Calu3 (cell line): ENCODE measurements at places on chromosomes 5 and 9. TPM values are rescaled to one million over a fixed set of nuclear protein-coding genes. Genes with fewer than 3 reads are reported as not detected.

DNA sequence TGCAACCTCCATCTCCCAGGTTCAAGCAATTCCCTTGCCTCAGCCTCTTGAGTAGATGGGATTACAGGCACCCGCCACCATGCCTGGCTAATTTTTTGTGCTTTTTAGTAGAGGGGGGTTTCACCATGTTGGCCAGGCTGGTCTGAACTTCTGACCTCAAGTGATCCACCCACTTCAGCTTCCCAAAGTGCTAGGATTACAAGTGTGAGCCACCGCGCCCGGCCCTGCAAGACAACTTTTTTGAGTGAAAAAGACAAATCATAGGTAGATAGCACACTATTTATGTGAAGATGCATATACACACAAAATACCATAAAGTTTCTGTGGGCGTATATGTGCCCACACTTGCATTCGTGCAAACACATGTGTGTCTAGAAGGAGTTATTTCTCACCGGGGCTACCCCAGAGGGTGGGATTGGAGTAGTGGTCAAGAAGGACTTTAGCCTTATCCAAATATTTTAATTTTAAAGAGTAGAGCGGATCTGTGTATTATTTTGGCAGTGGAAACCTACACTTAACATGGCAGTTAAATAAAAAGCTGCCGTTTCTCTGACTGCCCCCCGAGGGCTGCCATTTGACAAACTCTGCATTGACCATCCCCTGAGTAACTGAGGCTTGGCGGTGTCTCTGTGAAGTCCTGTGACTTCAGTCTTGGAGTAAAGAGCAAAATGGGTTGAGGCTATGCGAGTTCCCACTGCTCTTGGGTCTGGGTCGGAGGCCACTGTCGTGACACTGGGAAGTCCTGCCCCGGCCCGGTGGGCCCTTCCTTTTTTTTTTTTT is 93.4 kb upstream of the PTCH1 start:
- no peaks in the 10 kb centered on the region for H3K36me3 ChIP-seq
- H3K27ac ChIP-seq, result no peak overlapping the region
- H3K4me3 ChIP-seq, result no peak overlapping the region

GRCh38 chr5:84623019-84623418 is 238.3 kb upstream of the EDIL3 start:
- no peaks in the 10 kb centered on the region for H3K27me3 ChIP-seq
- DNase-seq, result no peak
- H3K36me3 ChIP-seq, result no peaks in the 10 kb centered on the region
- H3K27ac ChIP-seq, result no peak overlapping the region

LRRC70 gene
- 1.1 and 2.1 TPM in 2 replicates for total RNA-seq

TMEM252 gene
- total RNA-seq, result not detected in 2 replicates

CCL21 gene
- total RNA-seq, result not detected in 2 replicates

DNA sequence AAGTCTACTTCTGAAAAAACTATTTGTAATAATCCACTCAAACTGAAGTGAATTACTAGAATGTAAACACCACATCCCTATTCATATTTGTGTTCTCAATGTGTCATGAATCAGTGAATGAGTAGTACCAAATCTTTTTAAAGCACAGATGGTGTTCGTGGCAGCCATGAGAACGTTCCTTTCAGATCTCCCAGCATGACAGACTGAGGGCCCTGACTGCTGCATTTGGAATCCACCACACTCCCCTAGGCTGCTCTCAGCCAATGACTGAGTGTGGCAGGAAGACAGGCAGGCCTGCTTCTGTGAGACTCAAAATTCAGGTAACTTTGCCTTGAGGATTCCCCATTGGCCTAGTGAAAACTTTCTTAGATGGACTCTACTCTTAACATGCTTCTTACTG is 10.9 kb upstream of the JMY start:
- H3K27ac ChIP-seq, result no peak overlapping the region
- no peak overlapping the region for H3K4me3 ChIP-seq
- DNase-seq, result no peak
- no peaks in the 10 kb centered on the region for H3K27me3 ChIP-seq
- H3K4me1 ChIP-seq, result no peaks in the 10 kb centered on the region

ANKRD34B gene
- total RNA-seq, result 0.29 and 0.40 TPM in 2 replicates

SPINK6 gene
- not detected in 2 replicates for total RNA-seq

GRCh38 chr5:160548949-160549645 is 127.4 kb downstream of the PTTG1 start:
- DNase-seq, result no peak
- no peak overlapping the region for H3K27ac ChIP-seq
- H3K4me3 ChIP-seq, result no peak overlapping the region
- no peaks in the 10 kb centered on the region for H3K36me3 ChIP-seq
- H3K27me3 ChIP-seq, result peaks cover 27% of the 10 kb centered on the region

OTP gene
- 0.12 TPM in 1 of 2 replicates, not detected in the other for total RNA-seq

DNA sequence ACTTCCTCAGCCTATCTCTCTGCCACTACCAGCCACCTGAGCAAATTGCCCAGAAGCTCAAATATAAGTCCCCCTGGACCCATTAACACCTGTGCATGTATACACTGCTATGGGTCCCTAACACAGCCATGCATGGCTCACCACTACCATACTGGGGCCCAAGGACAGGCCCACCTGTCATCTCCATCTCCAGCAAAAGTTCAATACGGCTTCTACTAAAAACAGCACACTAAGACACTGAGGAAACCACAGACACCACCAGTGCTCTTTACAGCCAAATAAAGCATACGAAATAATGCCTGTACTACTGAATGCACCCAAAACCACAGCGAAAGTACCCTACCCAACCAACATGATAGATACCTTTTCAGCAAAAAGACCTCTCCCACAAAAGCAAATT is 85.6 kb upstream of the GHR start:
- no peak overlapping the region for H3K27ac ChIP-seq
- no peaks in the 10 kb centered on the region for H3K4me1 ChIP-seq
- no peaks in the 10 kb centered on the region for H3K36me3 ChIP-seq

GFI1B gene
- total RNA-seq, result not detected in 2 replicates

GRCh38 chr9:104858846-104859245 is 69.1 kb downstream of the ABCA1 start:
- no peak for DNase-seq
- no peak overlapping the region for H3K27ac ChIP-seq
- H3K4me3 ChIP-seq, result no peak overlapping the region
- no peaks in the 10 kb centered on the region for H3K36me3 ChIP-seq
- H3K27me3 ChIP-seq, result no peaks in the 10 kb centered on the region

DNA sequence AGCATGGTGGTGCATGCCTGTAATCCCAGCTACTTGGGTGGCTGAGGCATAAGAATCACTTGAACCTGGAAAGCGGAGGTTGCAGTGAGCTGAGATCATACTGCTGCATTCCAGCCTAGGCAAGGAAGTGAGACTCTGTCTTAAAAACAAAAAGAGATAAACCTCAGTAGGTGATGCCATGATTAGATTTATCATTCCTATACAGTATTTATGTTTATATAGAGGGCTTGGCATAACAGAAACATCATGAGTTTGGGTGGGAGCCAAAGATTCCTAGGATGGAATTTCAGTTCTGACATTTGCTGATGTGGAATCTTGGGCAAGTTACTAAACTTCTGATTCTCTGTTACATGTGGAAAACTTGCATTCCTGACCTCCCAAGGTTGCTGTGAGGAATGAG is 22.3 kb downstream of the RFK start:
- no peak overlapping the region for H3K4me3 ChIP-seq
- DNase-seq, result no peak
- peaks cover 52% of the 10 kb centered on the region for H3K4me1 ChIP-seq
- no peaks in the 10 kb centered on the region for H3K27me3 ChIP-seq
- H3K27ac ChIP-seq, result no peak overlapping the region

DNA sequence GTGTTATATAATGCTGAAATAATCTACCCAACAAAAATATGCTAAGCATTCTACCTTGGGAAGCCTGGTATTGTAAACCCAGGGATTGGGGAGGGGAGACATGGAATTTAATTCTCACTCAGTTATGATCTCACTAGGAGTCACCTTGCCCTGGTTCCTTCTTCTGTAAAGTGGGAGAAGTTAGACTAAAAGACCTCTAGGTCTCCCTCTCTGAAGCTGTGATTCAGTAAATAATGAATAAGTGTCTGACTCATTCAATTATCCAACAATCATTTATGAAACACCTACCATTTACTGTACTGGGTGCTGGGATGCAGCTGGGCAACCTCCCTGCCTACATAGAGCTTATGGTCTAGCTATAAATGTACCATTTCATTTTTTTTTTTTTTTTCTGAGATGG is 20.2 kb upstream of the SPARC start:
- H3K4me3 ChIP-seq, result no peak overlapping the region
- H3K36me3 ChIP-seq, result no peaks in the 10 kb centered on the region
- H3K4me1 ChIP-seq, result peaks cover 22% of the 10 kb centered on the region

GRCh38 chr5:65013166-65013565 is 244.4 kb downstream of the CWC27 start:
- H3K27me3 ChIP-seq, result no peaks in the 10 kb centered on the region
- no peaks in the 10 kb centered on the region for H3K36me3 ChIP-seq
- H3K4me1 ChIP-seq, result no peaks in the 10 kb centered on the region
- no peak overlapping the region for H3K4me3 ChIP-seq
- H3K27ac ChIP-seq, result no peak overlapping the region

SLC6A7 gene
- total RNA-seq, result not detected in 2 replicates

CAMK4 gene
- 19.4 and 23.3 TPM in 2 replicates for total RNA-seq

MUSK gene
- not detected in 2 replicates for total RNA-seq

DNA sequence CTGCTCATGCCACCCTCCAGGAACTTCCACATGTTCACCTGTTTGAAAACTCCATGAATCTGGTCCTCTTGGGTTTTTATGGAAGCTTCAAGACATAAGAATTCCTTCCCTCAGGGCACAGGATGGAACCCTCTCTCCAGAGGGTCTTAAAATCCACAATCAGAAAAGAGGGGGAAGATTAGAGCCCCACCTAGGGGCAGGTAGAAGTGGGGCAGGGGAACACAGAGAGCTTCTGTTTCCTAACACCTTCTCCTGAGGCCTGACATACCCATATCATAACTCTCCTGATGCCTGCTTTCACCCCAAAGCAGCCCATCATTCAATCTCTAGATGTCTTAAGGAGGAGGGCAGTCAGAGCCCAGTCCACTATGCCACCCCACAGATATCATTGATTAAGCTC is 1087.7 kb upstream of the ARRDC3 start:
- no peaks in the 10 kb centered on the region for H3K36me3 ChIP-seq
- no peak overlapping the region for H3K4me3 ChIP-seq
- DNase-seq, result no peak
- no peak overlapping the region for H3K27ac ChIP-seq
- H3K4me1 ChIP-seq, result no peaks in the 10 kb centered on the region

DNM1 gene
- 30.8 and 40.0 TPM in 2 replicates for total RNA-seq

ANKRD55 gene
- not detected in 2 replicates for total RNA-seq

ICE1 gene
- 27.8 and 29.8 TPM in 2 replicates for total RNA-seq

- H3K27me3 ChIP-seq, result no peaks in the 10 kb centered on the region
- DNase-seq, result no peak
- no peak overlapping the region for H3K4me3 ChIP-seq
These were observed 167.9 kb downstream of the HTR1A start for GRCh38 chr5:63794296-63794695.

DNA sequence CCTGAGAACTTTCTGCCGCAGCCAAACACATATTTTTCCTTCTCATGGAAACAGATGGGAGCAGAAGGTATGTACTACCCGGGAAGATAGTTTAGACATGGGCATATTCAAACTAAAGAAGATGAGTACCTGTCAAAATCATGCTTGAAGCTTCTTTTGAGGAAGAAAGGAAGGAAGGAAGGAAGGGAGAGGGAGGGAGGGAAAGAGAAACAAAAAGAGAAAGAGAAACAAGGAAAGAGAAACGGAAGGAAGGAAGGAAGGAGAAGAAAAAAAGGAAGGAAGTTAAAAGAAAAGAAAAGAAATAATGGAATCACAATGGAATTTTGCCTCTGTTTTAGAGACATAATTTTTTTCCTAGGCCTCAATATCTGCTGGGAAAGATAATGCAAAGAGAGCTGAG is 34.6 kb downstream of the EPB41L4A start:
- no peak overlapping the region for H3K27ac ChIP-seq
- H3K27me3 ChIP-seq, result no peaks in the 10 kb centered on the region
- H3K4me1 ChIP-seq, result peaks cover 14% of the 10 kb centered on the region
- DNase-seq, result no peak
- no peaks in the 10 kb centered on the region for H3K36me3 ChIP-seq

DNA sequence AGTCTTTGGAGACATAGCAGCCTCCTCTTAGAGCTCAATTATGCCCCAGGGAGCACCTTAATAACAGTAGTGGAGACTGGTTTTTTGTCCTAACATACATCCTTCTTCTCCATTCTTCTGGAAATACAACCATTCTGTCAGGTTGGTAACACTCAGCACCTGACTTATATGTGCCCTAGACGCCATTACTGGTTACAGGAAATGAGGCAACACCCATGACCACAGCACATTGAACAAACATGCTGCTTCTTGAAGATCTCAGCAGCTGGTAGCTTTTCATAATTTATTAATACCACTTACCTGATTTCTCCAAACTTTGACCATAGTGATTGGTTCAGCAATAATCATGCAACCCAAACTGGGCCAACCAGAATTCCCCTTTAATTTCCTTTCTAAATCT is 25.1 kb upstream of the TRPM3 start:
- H3K27me3 ChIP-seq, result peaks cover 13% of the 10 kb centered on the region
- H3K36me3 ChIP-seq, result no peaks in the 10 kb centered on the region
- no peak for DNase-seq
- H3K27ac ChIP-seq, result no peak overlapping the region
- no peaks in the 10 kb centered on the region for H3K4me1 ChIP-seq
- no peak overlapping the region for H3K4me3 ChIP-seq

- no peak for DNase-seq
- peaks cover 12% of the 10 kb centered on the region for H3K27me3 ChIP-seq
- H3K4me3 ChIP-seq, result no peak overlapping the region
- no peaks in the 10 kb centered on the region for H3K36me3 ChIP-seq
- no peak overlapping the region for H3K27ac ChIP-seq
These were observed 8.4 kb upstream of the KIF12 start for GRCh38 chr9:114107286-114108001.
